ENCODE measurements at places on chromosomes 12 and 14. TPM values are rescaled to one million over a fixed set of nuclear protein-coding genes. Genes with fewer than 3 reads are reported as not detected.

LBHD2 gene
- total RNA-seq: not detected

GXYLT1 gene
- total RNA-seq: 8.5 TPM

FBXW8 gene
- total RNA-seq: 6.5 TPM

SMCO2 gene
- total RNA-seq: not detected

ZNF605 gene
- total RNA-seq: 5.0 TPM

WNT5B gene
- total RNA-seq: not detected

ABCD2 gene
- total RNA-seq: 3.5 TPM

MYH6 gene
- not detected for total RNA-seq

Measured in CD8-positive, alpha-beta T cell (primary cell).